ENCODE measurements at places on chromosomes 3 and 15.

DNA sequence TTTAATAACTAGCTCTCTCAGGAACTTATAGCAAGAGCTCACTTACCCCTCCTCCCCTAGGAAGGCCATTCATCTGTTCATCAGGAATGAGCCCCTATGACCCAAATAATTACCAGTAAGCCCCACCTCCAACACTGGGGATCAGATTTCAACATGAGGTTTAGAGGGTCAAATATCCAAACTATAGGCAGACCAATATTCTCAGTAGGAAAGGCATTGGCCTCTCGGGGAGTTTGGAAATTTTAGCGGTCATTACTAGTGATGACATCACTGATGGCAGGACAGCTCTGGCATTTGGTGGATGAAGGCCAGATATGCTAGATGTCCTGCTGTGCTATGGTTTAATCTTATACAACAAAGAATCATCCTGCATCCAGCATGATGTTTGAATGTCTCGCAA, 15.2 kb upstream of the CD47 start:
- DNase-seq: no peak

DNA sequence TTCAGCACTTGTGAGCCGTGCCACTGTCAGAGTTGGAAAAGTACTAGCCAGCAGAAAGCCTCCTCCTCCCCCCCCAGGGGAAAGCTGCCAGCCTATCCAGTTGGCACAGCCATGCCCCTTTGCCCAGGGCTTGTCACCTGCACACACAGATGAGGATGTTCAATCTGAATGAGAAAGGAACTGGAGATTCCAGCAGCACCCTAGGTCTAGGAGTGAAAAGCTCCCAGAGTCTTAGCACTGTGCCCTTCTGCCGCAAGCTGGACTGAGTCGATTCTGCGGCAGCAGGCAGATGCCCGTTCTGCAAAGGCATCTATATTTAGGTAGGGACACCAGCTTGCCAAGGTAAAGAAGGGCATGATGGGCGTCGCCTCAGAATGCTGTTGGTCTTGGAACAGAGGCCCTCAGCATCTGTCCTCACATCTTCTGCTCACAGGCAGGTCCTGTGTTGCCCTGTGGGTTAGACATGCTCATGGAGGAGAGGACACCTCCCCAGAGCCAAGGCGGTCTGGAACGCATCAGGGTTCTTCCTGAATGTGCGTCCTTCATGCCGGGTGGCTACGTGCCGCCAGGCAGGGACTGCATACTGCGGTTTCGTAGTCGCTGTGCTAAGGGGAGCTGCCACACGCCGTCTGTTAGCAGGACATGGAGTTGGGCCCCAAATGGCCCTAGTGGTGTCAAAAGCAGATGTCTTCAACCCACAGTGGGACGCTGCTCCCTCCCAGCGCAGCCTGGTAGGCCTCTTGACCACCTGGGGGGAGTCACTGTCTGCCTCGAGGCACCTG, 109.5 kb downstream of the VGLL4 start:
- DNase-seq: no peak

GRCh38 chr3:188434594-188434993, 280.6 kb downstream of the LPP start:
- no peak for DNase-seq

- peak; percentile 93 for DNase-seq
Measured at GRCh38 chr3:39146611-39147591, 6.5 kb downstream of the CSRNP1 start.

- no peak for DNase-seq
Measured at GRCh38 chr3:15847239-15847638, 49.5 kb upstream of the ANKRD28 start.

DNA sequence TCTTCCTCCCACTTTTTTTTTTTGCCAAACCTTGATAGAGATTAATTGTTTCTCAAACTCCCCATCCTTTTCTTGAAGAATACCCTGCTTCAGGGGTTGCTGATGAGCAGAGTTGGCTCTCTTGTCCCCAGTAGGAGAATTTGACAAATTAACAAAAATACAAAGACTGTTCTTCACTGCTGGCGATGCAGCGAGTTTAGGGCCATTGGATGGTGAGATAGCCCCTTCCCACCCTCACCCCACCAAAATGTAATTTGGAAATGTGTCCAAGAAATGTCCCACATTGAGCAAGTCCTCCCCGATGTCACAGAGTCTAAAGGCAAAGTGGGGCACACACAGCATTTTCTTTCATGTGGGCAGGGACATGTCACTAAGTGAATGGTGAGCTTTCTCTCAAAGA, 136.0 kb upstream of the RARB start:
- no peak for DNase-seq

DNA sequence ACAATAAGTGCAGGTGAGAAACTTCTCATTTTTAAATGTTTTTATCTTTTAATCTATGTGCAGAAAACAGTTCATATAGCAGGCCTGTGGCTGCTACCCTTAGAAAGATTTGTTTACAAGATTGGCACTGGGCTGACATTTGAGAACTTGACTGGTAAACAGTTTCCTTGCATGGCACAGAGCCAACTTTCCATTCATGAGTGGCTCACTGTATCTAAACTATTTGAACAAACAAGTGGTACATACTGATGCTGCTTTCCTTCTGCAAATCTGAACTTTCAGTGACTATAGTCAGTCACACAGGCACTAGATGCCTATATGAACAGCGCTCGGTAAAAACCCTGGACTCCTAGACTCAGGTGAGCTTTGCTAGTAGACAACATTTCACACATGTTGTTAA, 6.3 kb upstream of the GTPBP8 start:
- DNase-seq: no peak

GRCh38 chr15:61380270-61380669, 151.2 kb upstream of the RORA start:
- DNase-seq: no peak

DNA sequence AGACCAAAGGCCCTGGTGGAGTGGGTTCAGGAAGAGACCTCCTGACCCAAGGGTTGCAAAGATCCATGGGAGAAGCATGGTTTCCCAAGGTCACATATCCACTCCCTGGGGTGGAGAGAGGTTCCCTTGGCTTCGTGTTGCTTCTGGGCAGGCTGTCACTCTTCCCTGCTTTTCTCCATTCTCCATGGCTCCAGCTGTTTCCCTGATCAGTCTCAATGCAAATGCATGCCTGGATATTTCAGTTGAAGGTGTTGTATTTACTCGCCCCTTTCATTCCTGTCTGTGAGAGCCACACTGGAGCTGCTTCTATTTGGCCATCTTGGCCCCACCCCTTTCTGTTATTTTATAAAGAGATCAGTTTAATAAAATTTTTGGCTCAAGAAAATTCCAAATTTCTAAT, 95.0 kb upstream of the PLSCR4 start:
- no peak for DNase-seq

DNA sequence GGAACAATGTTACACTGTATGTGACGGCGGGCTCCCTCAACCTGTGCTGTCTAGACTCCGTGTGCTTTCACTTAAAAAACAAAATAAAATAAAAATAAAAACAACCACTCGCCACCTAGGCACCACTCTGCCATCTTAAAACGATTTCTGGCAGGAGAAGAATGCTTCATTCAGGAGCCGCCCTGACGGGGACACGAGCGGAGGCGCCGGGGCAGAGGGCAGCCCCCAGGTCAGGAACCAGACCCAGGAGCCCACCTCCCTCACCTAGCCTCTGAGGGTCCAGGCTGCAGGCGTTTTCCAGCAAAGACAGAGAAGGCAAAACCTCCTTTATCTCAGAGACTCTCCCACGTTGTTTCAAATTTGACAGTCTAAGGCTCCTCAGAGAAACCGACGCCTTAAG, 85.1 kb upstream of the SNRPA1 start:
- DNase-seq: no peak

- DNase-seq: no peak
Measured at GRCh38 chr3:120218981-120219380, 66.0 kb downstream of the GPR156 start.

- no peak for DNase-seq
Measured at GRCh38 chr3:38836561-38836960, 20.5 kb upstream of the SCN10A start.

DNA sequence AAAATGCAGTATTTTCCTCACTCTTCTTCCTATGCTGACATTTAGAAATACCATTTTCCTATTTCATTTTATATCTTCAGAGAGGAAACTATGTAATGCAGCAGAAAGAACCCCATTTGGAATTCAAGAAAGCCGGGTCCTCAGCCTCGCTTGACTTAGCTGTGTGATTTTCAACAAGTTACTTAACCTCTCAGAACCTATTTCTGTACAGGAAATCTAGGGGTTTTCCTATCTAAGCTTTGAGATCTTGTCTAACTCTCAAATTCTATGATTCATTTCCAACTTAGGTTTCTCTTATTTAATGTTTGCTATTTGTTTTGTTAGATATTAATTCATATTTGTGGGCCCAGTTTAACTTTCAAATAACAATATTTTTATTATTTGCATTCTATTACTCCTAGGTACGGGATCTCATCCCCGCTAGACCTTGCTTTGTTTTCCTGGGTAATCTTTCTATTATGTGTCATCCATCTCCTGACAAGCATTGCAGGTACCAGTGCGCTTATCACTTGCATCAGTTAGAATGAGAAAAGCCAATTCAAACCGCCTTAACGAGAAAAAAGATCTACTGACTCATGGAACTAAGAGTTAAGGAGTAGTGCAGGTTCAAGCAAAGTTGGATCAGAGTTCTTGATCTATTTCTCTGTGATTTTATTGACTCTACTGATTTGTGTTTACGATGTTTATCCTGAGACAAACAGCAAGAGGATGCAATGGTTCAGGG, 70.6 kb upstream of the BHLHE40 start:
- DNase-seq: no peak

- peak; percentile 20 for DNase-seq
Measured at GRCh38 chr15:69337138-69337537, 38.4 kb downstream of the PAQR5 start.

GRCh38 chr3:99366663-99367429, 271.5 kb upstream of the COL8A1 start:
- DNase-seq: no peak

DNA sequence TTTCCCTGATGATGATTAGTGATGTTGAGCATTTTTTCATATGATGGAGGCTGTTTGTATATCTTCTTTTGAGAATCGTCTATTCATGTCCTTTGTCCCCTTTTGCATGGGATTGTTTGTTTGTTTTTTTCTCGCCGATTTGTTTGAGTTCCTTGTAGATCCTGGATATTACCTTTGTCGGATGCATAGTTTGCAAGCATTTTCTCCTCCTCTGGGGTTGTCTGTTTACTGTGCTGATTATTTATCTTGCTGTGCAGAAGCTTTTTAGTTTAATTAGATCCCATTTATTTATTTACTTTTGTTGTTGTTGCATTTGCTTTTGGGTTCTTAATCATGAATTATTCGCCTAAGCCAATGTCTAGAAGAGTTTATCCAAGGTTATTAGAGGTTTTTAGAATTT, 232.8 kb downstream of the XXYLT1 start:
- DNase-seq: no peak

DNA sequence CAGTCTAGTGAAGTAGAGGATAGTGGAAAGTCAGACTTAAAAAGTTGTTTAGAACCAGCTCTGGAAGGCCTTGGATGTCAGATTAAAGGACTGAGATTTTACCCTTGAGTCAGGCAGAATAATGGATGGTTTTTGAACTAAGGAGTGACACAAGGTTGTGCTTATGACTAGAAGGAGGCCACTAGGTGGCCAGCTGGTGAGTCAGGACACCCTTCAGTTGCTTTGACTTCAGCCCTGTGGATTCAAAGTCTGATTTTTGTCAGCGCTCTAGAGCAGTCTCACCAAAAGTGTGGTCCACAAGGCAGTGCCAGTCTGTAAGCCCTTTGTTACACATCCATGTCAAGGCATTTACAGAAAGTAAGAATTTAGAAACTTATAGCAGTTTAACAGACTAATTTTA, 3.8 kb upstream of the GABPB1 start:
- peak; percentile 17 for DNase-seq

GRCh38 chr3:136703429-136703828, 48.7 kb downstream of the STAG1 start:
- DNase-seq: no peak

DNA sequence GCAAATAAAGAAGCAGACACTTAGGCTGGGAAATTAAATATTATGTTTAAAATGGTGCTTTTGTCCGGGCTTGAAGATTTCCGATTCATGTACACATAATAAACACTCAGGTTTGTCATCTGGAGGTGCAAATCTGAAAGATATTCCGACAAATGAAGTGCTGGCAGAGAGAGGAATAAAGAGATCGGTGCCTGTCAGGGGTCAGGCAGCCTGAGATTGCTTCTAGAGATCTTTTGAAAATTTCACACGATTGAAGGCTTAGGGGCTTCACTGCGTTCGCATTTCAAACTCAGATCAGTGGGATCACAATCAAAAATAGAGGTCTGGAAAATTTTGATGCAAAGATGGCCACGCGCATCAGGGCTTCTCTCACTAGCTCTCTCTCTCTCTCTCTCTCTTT, 33.2 kb downstream of the NR2F2 start:
- no peak for DNase-seq

DNA sequence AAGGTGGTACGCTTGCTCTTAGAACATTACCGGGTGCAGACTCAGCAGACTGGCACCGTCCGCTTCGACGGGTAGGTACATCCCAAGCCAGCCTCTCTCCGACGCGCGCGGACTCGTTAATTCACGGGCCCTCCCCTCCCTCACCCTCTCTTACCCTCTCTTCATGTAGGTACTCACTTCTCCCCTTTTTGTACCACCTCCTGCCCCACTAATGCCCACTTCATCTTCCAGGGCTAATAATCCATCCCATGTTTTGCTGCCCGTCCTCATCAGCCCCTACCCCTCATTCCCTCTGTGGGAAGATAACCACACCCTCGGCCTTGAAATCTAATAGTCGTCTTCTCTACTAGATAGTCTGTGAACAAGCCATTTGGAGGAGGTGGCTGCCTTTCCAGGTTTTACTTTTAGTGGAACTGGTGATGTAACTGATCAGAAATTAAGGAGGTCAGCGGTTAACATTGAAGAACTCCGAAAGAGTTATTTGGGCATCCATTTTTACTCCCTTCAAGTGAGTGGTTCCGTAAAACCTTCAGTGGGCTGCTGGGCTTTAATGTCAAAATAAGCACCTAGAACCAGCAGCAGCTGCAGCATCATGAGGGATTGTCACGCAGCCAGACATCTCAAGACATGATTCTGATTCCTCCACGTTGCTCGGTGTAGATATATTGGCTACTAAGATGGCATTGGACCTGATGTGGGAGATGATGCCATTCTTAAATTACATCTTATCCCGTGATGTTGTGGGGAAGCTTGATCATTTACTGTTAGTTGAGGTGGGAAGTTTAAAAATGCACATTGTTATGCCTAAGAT, 1.3 kb downstream of the FEM1B start:
- DNase-seq: no peak

- peak; percentile 38 for DNase-seq
Measured at GRCh38 chr15:67762610-67763368, 62.5 kb upstream of the SKOR1 start.
